ENCODE measurements at places on chromosomes 13 and 19.

DNA sequence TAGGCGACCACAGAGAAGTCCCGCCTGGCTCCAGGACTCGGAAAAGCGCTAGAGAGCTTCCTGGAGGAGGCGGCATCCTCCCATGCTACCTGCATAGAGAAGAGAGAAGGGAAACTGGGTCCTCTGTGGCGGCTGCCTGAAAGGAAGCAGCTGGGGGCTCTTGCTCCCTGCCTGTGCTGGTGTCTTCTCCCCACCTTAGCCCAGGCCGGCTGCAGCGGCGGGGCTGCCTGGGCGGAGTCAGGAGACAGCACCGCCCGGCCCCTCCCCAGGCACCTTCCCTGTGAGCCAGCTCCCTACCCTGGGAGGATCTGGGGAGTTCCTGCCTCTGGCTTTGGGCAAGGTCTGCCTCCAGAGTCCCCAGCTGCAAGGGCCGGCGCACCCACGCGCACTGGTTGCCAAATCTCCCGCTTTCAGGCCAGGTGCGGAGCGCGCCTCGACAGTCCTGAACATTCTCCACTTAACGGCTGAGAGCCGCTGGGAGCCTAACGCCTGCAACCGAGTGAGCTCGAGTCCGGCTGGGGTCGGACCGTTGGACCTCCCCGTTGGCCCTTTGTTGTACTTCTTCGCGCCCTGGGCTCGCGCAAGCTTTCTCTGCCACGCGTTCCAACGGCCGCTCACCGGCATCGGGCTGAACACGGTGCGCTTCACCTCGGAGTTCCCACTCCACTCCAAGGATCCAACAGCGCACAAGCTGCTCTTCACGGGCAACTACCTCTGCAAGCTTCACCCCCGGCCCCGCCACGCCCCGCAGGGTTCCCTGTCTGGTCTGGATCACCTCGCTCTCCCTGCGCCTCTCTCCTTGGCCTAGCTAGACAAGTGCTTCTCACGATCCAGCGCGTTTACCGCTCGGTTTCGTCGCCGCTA lies 21.8 kb upstream of the ZNF30 start:
- peaks cover 70% of the 10 kb centered on the region for H3K27me3 ChIP-seq
- no peaks in the 10 kb centered on the region for H3K36me3 ChIP-seq
- no peaks in the 10 kb centered on the region for H3K4me1 ChIP-seq
- no peak for DNase-seq

DNA sequence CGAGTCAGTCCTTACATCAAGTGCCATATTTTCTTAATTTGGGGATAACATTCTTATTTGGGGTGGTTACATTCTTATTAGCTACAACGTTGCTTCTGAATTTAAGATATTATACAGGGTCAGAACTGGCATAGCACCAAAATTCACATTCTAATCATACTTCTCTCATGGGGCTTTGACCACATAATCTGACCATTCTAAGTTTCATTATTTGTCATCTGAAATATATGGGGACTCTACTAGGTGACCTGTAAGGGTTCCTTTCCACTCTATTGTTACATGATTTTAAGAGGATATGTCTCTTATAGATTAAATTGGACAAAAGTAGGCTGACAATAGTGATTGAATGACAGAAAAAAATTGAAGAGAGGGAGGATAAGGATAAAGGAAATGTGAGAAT lies 536.5 kb downstream of the KCTD12 start:
- no peaks in the 10 kb centered on the region for H3K4me1 ChIP-seq
- H3K27me3 ChIP-seq = no peaks in the 10 kb centered on the region

GRCh38 chr13:76164290-76164689 lies 528.2 kb downstream of the LMO7 start:
- H3K27me3 ChIP-seq = no peaks in the 10 kb centered on the region
- no peak overlapping the region for H3K27ac ChIP-seq
- no peaks in the 10 kb centered on the region for H3K4me1 ChIP-seq
- H3K36me3 ChIP-seq = no peaks in the 10 kb centered on the region
- no peak for DNase-seq
- H3K4me3 ChIP-seq = no peak overlapping the region

- H3K27me3 ChIP-seq = no peaks in the 10 kb centered on the region
- H3K36me3 ChIP-seq = no peaks in the 10 kb centered on the region
- H3K4me3 ChIP-seq = no peak overlapping the region
- no peak overlapping the region for H3K27ac ChIP-seq
- no peaks in the 10 kb centered on the region for H3K4me1 ChIP-seq
Measured at GRCh38 chr13:44487989-44488388, 88.1 kb downstream of the TSC22D1 start.
